ENCODE measurements at places on chromosomes 7 and 10. TPM values are rescaled to one million over a fixed set of nuclear protein-coding genes. Genes with fewer than 3 reads are reported as not detected.

DNA sequence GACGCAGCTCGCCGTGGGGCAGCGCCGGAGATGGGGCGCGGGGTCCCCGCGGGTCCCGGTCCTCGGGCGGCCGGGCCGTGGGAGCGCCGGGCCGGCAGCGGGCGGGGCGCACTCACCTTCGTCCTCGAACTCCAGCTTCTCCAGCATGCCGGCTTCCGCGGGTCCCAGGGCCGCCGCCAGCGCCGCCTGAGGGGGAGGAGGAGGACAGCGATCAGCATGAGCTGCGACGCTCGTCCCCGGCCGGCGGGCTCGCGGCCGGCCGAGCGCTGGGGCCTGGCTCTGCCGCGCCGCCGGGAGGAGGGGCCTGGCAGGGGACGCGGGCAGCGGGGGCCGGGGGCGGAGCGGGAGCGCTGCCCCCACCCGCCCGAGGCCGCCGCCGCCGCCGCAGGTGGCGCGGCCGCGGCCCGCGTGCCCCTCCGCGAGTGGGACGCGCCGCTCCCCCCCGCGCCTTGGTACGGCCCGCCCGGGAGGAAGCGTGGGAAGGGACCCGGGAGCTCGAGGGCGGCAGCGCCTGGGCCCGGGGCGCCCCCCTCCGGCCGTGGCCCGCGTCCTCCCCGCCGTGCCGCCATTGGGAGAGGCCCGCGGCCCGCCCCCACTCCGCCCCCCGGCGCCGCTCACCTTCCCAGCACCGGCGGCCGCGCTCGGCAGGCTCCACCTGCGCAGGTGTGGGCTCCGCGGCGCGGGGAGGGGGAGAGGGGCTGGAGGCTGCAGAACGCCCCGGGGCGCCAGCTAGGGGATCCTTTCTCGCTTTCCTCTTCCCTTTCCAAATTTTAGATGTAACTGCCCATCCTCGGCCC lies 112.5 kb upstream of the RHEB start:
- peak; percentile 68 for DNase-seq

Gene MRPL32
- polyA plus RNA-seq = 35.9 TPM

GRCh38 chr10:72316386-72316700 lies 38.4 kb downstream of the DNAJB12 start:
- DNase-seq = no peak

Gene AZGP1
- 1.2 TPM for polyA plus RNA-seq

DNA sequence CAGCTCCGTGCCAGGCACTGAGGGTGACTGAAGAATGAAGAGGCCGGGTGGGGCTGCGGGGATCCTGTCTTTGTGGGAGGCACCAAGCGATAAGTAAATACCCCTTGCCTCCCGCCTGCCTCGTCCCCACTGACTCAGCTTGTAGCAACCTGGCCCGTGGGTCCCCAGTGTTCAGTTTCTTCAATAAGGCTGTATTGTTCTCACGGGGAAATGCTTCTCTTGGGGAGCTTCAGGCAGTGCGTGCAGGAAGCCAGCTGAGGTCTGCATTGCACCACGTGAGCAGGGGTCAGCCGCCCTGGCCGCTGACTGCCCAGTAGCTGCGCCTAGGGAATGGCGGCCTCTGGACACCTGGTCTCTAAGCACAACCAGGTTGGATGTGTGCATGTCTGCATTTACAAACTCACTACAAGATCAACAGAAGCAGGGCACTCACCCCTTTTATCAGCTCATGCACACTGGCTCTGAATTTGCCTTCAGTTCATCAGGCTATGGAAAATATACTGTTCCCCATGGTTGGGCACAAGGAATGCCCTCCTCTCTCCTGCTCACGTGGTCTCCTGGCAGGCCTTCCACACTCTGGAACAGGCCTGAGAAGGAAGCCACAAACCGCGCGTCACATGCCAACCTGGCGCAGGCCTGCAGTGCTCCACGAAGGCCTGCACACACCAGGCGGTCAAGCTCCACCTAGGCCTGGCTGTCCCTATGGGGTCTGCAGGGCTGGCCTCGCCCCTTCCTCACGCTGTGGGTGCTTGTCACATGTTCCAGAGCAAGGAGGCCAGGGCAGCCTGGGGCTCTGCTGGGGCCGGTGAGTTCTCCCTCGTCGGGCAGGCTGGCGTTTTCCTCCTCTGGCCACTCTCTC lies 135.7 kb upstream of the RNF32 start:
- DNase-seq = no peak

Gene ADARB2
- polyA plus RNA-seq = 0.04 TPM

Gene CALN1
- polyA plus RNA-seq = 1.8 TPM

GRCh38 chr10:7532723-7533498 lies 122.1 kb upstream of the SFMBT2 start:
- DNase-seq = no peak

Gene CC2D2B
- polyA plus RNA-seq = 0.54 TPM

Gene GALNT17
- polyA plus RNA-seq = 30.1 TPM

Gene TAF3
- 6.3 TPM for polyA plus RNA-seq

Gene NPC1L1
- 0.08 TPM for polyA plus RNA-seq

GRCh38 chr10:58782876-58783851 lies 270.5 kb downstream of the BICC1 start:
- no peak for DNase-seq

Gene TUBB8
- not detected for polyA plus RNA-seq

Gene ACTL6B
- polyA plus RNA-seq = not detected

DNA sequence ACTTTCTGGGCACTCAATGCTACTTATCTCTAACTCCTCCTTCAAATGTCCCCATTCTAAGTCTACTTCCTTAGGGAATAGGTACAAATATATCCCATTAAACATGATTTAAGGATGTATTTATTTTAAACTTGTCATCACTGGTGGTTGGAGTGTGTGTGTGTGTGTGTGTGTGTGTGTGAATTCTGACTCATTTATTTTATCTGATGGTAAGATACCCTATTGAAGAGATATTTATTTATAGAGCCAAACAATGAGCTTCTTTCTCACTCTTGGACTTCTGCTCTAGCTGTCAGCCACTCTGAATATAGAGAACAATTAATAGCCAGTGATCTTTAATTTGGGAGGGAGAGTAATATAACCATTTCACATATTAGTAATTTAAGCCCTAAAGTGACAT lies 17.8 kb upstream of the MAGI2 start:
- no peak for DNase-seq

- no peak for DNase-seq
Observed at GRCh38 chr7:152923711-152924110, 164.2 kb downstream of the ACTR3B start.

DNA sequence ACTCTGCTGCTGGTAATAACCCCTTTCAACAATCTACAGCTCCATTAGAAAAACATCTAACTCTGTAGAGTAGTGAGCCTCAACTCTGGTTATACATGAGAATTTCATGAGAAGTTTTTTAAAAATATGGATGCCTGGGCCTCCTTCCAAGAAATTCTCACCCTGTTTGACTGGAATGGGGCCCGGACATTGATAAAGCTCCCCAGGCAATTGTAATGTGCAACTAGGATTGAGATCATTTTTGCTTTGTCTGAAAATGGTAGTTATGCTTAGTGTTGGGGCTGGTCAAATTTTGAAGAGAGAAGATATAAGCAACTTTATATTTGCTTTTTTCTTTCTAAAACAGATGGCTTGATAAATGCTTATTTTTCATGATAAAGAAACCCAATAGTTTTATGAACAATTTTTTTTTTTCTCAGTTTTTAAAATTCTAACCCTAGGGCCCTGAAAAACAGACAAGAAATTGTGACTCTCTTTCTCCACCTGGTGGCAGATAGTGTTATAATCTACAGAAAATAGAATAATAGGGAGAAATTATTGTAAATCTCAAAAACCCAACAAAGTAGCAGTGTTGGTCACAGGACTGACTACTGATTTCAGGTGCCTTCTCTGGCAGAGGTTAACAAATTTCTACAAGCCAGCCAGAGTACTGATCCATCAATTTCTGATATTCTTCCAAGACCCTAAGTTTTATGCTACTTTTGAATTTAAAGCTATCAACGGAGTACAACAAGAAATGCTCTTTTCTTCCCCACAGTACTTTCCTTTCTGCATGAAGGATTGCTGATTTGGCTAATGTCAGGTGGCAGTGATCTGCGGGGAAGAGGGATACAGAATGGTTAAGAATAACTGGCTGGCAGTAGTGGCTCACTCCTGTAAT lies 174.8 kb downstream of the DKK1 start:
- peak; percentile 34 for DNase-seq

Gene SPDYE9
- 1.9 TPM for polyA plus RNA-seq

DNA sequence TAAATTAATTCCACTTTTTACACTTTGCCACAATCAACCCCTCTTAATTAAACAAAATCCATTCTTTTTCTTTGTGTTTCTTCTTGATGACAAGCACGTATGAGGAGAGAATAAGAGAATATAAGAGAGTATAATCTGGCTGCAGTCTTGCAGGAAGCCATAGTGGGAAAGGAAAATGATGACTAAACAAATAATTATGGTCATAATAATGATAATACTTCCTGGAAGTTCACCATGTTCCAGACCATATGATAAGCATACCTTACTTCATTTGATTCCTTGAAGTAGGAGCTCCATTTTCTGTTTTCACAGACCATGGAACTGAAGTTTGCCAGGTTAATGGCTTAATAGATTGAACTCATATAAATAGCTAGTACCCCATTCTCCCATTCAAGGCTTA lies 237.8 kb downstream of the SEMA3D start:
- no peak for DNase-seq

DNA sequence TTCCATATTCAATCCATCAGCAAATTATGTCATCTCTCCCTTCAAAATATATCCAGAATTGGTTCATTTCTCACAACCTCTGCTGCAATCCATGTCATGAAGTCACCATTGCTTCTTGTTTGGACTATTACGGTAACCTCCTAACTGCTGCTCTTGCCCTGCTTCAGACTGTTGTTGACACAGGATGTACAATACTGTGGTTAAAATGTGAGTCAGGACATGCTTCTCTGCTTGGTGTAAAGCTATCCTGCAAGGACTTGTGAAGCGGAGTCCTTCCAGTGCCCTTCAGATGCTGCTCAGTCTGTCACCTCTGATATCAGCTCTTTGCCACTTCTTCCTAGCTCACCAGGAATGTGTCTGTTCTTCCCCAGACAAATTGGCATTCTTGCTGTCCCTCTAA lies 10.4 kb upstream of the NXPH1 start:
- DNase-seq = no peak

Gene NYAP1
- polyA plus RNA-seq = 2.2 TPM

- DNase-seq = no peak
Observed at GRCh38 chr10:12946372-12946771, 55.1 kb downstream of the CCDC3 start.

Gene PTN
- 52.2 TPM for polyA plus RNA-seq

GRCh38 chr7:1667566-1668395 lies 2.3 kb upstream of the ELFN1 start:
- DNase-seq = no peak

DNA sequence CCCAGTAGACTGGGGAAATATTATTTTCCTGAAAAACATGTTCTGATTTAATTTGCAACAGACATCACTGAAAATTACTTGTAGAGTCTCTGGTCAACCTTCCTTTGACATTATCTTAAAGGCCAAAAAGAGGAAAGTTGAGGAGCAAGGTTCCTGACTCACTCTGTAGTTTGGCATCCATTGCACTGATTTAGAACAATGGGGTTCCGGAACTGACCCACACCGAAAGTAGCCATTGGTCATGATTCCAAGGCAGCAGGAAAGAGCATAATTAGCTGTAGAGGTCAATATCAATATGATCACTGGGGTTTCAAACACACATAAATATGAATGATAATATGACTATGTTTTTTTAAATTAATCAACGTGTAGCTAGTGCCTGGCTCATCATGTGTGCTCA lies 65.8 kb downstream of the DNMBP start:
- DNase-seq = no peak

- DNase-seq = no peak
Observed at GRCh38 chr10:85610381-85611092, 756.1 kb downstream of the GRID1 start.

Gene UCMA
- not detected for polyA plus RNA-seq

- DNase-seq = no peak
Observed at GRCh38 chr10:79255007-79255507, 92.2 kb upstream of the PPIF start.

GRCh38 chr7:92095380-92095779 lies 38.9 kb downstream of the CYP51A1 start:
- no peak for DNase-seq

DNA sequence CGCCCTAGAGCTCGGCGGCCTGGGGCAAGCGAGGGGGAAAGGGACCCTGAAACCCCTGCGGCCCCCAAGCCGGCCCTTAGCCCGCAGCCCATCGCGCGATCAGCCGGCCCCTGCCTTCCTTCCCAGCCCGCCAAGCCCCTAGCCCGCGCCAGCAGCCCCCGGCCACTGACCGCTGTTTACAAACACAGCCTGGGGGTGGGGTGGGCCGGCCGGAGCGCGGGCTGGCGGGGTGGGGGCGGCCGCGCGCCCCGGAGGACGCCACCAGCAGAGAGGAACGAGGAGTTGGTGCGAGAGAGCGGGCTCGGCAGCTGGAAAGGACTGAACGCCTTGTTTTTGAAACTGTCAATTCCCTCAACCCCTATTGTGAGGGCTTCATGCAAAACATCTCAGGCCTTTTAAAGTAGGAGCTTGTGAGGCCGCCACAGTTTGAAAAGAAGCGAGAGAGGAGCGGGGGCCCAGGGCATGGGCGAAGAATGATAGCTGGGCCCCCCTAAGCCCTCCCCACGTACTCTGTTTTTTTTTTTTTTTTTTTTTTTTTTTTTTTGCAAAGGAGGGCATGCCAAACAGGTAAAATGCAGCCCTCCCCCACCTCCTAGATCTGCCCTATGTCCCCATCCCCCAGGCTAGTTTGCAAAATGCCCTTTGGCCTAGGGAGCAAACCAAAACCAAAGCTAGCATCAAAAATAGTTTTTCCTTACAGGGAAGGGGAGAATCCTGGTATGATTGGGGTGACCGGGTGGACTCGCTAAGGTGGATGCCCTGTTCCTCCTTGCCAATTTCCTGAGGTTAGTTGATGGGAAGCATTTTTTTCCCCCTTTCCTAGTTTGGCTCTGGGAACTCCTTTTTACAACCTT lies 15.0 kb downstream of the SKIDA1 start:
- DNase-seq = no peak

Gene OR6B1
- polyA plus RNA-seq = not detected

Gene ASB10
- 8.2 TPM for polyA plus RNA-seq

DNA sequence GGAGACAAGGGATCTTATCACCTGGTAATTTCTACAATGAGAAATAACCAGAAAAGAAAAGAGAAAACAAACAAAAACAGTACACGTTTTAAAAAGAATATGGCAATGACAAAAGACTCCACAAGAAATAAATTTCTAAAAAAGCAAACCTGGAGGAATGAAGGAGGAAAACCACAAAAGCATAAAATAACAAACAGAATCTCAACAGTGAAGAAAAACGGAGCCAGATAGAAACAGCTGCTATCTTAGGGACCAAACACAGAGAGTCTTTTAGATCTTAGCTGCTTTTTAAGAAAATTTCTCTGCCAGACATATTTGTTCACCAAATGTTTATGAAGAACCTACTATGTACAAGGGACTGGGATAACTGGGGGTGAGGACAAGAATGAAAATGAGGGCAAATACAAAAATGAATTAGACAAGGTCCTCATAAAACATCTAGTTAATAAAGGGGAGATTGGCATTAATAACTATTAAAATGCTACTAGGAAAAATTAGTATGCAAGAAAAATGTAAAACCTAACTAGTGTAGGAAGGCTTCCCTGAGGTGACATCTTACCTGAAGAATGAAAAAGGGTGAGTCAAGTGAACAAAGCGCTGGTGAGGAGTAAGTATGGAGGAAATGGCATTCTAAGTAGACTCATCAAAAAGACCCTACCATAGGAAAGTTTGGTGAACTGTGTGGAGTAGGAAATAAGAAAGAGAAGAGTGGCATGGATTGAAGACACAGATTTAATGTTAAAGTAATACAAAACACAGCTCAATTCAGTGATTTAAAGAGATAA lies 34.3 kb downstream of the WASL start:
- no peak for DNase-seq

Measured in hindlimb muscle (tissue), 1 donor.